Kidney tubule cell (primary cell): ENCODE measurements at places on chromosomes 6 and 20.

DNA sequence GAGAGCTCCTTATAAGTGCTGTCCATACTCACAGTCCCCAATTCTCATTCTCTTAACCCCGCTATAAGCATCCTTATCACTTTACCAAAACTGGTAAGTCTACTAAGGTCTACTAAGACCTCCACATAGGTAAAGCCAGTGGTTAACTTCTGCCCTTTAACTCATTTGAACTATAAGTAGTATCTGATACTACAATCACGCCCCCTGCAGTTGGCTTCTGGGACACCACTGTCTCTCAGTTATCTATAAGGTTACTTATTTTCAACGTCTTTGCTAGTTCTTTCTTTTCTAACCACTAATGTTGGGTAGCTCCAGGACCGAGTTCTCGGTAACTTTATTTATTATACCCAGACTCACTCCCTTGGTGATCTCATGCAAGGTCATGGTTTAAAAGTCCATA lies 142.6 kb downstream of the ARHGAP18 start:
- peak; percentile 33 for DNase-seq

GRCh38 chr6:28748192-28748591 lies 175.6 kb downstream of the TRIM27 start:
- no peak for DNase-seq

GRCh38 chr6:44000164-44000842 lies 126.9 kb downstream of the MRPL14 start:
- DNase-seq: peak; percentile 60

DNA sequence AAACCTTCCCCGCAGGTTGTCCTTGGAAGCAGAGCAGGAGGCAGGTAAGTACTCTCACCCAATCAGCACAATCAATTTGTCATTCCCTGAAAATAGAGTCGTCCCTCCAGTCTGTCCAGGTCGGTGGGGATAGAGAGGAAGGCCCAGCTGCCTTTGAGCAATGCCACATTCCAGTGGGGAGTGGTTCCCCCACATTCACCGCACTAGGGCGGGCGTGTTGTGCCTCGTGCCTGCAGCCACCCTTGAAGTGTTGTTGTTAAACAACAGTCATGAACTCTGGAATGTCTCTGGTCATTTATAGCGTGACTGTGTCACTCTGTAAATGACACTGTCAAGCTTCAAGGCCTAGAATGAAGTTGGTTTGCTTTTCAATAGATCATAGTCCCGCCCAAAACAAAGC lies 33.4 kb downstream of the PRDM1 start:
- DNase-seq: peak; percentile 78

GRCh38 chr20:50017576-50018248 lies 34.9 kb downstream of the SNAI1 start:
- no peak for DNase-seq

DNA sequence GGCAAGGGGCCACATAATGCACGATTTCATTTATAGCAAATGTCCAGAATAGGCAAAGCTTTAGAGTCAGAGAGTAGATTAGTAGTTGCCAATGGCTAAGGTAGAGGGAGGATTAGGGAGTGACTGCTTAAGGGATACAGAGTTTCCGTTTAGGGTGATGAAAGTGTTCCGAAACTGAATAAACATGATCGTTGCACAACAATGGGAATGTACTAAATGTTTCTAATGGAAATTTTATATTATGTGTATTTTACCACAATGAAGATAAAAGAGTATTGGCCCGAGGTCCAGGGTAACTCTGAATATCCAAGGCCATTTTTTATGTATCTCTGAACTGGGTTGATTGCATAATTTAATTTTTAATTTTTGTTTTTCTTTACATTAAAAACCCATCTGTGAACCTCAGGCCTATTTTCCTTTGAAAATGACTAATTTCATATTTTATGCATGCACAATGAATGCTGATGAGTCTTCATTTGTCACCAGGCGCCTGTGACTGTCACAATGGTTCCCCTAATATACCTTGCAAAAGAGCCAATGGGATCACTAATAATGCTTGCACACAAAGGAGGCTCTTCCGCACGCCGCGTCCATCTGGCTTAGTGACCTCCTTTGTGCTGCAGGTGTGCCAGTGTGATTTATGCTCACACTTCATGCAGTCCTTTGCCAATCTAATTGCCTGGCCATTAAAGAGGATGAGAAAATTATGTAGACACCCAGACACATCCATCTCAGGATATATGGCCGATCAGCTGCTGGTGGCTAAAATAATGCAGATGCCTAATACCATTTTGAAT lies 612.5 kb downstream of the CDH26 start:
- no peak for DNase-seq

GRCh38 chr6:19851241-19852089 lies 14.3 kb downstream of the ID4 start:
- peak; percentile 84 for DNase-seq

- no peak for DNase-seq
These were observed 235.8 kb downstream of the GMPR start for GRCh38 chr6:16473908-16474771.

- no peak for DNase-seq
These were observed 2.5 kb upstream of the NPBWR2 start for GRCh38 chr20:64109831-64110391.

- no peak for DNase-seq
These were observed 77.7 kb upstream of the SLC22A23 start for GRCh38 chr6:3534599-3534998.

DNA sequence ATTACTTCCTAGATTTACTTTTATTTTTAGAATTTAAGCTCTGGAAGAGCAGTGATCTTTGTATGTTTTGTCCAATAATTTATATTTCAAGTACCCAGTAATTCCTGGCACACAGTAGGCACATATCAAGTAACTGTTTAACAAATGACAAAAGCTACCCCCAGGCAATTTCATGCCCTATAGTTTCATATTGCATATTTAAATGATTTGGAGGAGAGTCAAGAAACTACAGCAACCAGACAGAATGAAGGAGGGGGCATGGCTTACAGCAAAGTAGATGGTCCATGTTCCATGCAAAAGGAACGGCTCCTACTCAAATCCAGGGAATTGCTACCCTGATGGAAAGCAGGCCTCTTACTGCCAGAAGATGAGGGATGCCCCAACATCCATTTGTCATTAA lies 113.5 kb downstream of the ARHGAP18 start:
- no peak for DNase-seq

- DNase-seq: no peak
These were observed 62.1 kb downstream of the NRSN1 start for GRCh38 chr6:24187965-24188577.

DNA sequence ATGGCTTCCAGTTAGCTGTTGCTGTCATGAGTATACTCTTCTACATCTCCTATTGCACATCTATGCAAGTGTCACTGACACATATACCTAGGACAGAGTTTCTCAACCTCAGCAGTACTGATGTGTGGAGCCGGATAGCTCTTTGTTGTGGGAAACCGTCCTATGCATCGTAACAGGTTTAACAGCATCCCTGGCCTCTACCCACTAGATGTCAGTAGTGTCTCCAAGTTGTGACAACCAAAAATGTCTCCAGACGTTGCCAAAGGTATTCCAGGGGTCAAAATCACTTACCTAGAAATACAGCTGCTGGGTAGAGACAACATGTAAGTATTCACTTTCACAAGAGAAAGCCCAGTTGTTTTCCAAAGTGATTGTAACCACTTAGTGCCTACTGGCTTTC lies 637.6 kb downstream of the RNF144B start:
- peak; percentile 70 for DNase-seq

DNA sequence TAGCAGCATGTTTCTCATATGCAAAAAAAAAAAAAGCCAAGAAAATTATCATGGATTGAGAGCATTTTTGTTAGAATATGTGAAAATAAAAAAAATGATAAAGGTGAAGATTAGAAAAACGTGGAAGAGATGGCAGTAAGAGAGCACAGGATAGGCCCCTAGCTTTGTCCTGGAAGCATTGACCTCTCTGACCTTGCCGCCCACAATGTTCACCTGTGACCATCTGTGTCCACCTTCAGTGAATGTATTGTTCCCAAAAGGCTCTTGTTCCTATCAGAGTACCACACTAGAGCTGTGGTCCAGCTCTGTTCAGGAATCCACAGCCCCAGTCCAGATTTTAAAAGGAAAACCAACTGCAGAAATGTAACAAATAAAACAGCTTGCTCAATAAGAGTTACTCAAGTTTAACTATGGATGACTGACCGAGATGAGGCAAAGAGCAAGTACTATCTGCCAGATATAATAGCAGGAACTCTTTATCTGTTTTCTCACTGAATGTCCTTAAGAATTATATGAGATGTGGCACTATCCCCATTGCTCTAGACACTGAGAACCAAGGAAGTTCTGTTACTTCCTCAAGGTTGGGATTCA lies 287.7 kb upstream of the STXBP5 start:
- no peak for DNase-seq

DNA sequence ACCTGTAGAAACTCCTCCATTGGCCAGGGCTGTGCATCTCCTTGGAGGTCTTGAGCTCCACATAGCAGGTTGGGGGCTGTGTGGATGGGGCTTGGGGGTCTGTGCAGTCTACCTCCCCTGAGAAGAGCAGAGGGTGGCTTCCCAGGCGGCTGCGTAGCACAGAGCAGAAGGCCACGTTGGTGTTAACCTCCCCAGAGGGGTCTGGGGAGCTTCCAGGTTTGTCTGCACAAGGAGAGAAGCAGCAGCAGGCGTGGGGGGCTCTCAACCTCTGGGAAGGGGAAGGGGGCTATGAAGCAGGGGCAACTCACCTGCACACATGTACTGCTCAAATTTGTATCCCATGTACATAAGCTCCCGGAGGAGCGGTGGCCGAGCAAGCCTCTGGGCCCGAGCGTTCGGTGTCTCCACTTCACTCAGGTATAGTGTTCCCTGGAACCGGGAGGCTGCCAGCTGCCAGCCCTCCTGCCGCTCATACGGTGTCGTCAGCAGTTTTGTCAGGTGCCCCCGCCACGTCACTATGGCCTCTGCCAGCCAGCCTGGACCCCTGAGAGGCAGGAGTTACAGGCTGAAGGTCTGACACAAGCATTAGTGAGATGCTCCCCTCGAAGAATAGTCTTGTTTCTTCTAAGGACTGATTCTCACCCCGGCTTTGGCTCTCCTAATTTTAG lies 1.2 kb downstream of the DXO start:
- DNase-seq: peak; percentile 20
